NAMALWA (cell line): ENCODE measurements at places on chromosomes 2 and 18.

GRCh38 chr2:119753041-119753929 is 6.4 kb upstream of the PTPN4 start:
- DNase-seq: peak; percentile 78

GRCh38 chr18:57004366-57005121 is 142.3 kb upstream of the BOD1L2 start:
- no peak for DNase-seq

- no peak for DNase-seq
Measured at GRCh38 chr2:202184557-202184956, 53.8 kb downstream of the SUMO1 start.

GRCh38 chr2:102020596-102021170 is 28.9 kb downstream of the IL1R2 start:
- peak; percentile 72 for DNase-seq
